ENCODE measurements at places on chromosomes 6 and 20.
A peak's percentile ranks its signal among the peaks of the same experiment; 100 is the strongest.

GRCh38 chr6:4030669-4031068 lies 48.3 kb downstream of the FAM217A start:
- no peak for DNase-seq

DNA sequence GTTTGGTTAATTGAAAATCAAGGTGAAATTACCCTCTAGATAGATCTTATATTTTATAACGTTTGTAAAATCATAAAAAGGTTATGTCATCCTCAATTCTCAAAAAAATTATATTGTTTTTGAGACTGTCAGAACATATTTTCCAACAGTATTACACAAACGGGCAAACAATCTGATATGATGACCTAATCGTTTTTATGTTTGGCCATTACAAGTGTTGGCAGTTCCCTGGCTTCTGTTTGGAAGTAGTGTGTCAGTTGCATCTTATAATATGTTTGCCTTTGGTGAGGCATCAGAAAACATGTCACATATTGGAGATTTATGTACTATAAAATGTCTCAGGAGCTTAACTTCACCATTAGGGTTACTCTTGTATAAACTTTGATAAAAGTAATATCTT lies 308.1 kb upstream of the EPHA7 start:
- DNase-seq = no peak

GRCh38 chr20:58526411-58526810 lies 11.2 kb upstream of the APCDD1L start:
- no peak for DNase-seq

DNA sequence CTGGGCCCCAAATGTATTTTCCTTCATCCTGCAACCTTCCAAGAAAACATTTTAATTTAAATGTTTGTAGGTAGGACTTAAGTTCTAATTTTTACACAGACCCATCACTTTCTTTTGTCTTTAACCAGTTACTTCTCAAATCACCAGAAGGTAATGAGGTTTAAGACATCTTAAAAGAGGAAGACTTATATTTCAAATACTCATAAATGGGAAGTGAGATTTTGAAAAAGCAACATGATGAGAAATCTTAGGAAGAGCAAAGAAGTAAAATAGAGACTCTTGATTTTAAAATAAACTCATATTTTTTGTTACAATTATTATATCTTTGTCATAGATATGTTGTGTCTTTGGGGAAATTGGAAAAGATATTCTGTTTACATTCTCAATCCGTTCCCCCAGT lies 82.3 kb downstream of the SYNE1 start:
- DNase-seq = no peak

DNA sequence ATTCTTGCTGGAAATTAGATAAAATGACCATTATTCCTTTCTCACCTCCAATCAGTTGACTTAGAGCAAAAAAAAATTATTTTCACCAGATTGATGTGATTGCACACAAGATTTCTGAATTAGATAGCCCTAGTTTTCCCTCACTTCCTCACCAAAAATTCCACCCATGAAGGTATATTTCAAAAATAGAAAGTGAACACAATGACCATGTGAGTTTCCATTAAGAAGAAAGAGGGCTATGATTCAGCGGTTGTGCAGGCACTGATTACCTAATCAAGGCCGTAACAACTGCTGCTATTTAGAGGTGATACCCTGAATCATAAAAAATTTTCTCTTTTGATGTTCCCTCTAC lies 19.5 kb upstream of the RALGAPA2 start:
- DNase-seq = no peak

- DNase-seq = no peak
Observed at GRCh38 chr6:4346659-4347333, 211.4 kb upstream of the ECI2 start.

GRCh38 chr20:2292416-2293110 lies 3.2 kb upstream of the TGM3 start:
- no peak for DNase-seq

DNA sequence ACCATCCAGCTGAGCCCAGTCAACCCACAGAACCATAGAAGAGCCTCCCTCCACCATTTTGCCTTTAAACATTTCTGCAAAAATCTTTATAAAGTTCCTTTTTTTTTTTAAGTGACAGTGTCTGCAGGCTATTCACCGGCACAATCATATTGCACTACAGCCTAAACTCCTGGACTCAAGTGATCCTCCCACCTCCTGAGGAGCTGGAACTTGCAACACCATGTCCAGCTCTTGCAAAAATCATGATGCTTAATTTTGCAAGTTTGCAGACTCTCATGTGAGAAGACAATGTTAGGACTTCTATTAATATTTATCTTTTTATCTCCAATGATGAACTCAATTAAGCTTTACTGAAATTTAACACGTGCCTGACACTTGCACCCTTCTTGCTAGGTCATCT lies 88.8 kb downstream of the INSM1 start:
- DNase-seq = no peak

GRCh38 chr20:33601861-33602260 lies 60.3 kb upstream of the C20orf144 start:
- no peak for DNase-seq

DNA sequence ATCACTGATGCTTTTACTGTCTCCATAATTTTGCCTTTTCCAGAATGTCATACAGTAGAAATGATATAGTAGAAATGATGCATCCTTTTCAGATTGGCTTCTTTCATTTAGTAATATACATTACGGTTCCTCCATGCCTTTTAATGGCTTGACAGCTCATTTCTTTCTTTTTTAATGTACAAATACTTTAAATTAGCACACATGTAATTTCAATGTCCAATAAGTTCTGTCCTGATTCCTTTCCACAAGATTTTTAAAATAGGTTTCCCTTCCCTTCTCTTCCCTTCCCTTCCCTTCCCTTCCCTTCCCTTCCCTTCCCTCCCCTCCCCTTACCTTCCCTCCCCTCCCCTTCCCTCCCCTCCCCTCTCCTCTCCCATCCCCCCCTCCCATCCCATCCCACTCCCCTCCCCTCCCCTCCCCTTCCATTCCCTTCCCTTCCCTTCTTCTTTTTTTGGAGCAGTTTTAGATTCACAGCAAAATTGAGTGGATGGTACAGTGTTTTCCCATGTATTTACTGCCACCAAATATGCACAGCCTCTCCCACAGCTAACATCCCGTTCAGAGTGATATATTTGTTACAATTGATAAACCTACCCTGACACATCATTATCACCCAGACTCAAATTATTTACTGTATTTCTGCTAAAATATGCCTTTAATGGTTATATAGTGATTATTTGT lies 398.8 kb downstream of the RNF144B start:
- DNase-seq = no peak

GRCh38 chr20:54221353-54221752 lies 13.5 kb downstream of the PFDN4 start:
- no peak for DNase-seq

DNA sequence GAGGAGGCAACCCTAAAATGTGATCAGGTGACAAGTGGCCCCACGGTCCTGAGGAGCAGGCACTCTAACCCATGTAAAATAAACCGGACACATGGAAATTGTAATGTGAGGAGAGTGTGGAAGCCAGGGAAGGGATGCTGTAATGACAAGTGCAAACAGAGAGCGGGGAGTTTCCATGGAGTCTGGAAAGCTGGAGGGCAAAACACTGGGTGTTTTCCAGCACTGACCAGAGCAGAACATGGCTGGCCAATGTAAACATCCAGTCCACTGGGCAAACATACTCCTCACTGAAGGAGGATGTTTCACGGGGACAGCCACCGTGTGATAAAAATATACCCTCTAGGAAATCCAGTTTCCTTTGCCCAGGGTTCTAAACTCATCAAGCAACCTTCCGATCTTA lies 219.0 kb upstream of the JARID2 start:
- DNase-seq = peak; percentile 31

DNA sequence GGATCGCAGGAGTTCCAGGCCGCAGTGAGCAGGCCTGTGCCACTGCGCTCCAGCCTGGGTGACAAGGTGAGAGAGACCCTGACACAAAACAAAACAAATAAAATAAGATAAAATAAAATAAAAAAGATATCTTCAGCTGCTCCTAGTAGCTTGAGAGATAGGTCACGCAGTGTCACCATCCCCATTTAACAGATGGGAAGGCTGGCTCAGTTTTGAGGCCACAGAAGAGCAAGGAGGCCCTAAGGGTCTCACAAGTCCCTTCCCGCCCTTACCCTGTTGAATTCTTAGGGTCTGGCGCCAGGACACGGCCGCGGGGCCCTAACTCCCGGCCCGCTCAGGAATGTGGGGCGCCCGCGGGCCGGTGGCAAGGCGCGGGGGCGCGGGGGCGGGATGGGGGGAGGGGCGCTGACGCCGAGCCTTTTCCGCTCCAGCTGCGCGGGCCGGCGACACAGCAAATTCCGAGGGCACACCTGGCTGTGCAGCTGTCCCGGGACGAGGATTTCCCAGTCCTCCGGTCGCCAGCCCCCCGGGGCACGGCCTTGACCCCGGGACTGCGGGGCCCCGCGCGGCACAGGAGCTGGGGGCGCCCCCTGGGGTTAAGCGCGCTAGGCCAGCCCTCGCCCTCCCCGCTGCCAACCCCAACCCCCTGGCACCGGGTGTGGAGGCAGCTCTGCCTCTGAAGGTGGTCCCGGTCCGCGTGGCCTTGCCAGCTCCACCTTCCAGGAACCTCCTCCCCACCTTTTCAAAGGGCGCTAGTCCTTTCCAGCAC lies 10.3 kb upstream of the R3HDML start:
- no peak for DNase-seq

GRCh38 chr6:6811128-6812009 lies 222.8 kb downstream of the LY86 start:
- DNase-seq = peak; percentile 44

- DNase-seq = no peak
Observed at GRCh38 chr6:111957623-111958315, 84.5 kb upstream of the FYN start.

- DNase-seq = peak; percentile 47
Observed at GRCh38 chr6:89050155-89050554, 30.4 kb upstream of the PNRC1 start.

GRCh38 chr6:3347826-3348225 lies 89.1 kb downstream of the PSMG4 start:
- no peak for DNase-seq

DNA sequence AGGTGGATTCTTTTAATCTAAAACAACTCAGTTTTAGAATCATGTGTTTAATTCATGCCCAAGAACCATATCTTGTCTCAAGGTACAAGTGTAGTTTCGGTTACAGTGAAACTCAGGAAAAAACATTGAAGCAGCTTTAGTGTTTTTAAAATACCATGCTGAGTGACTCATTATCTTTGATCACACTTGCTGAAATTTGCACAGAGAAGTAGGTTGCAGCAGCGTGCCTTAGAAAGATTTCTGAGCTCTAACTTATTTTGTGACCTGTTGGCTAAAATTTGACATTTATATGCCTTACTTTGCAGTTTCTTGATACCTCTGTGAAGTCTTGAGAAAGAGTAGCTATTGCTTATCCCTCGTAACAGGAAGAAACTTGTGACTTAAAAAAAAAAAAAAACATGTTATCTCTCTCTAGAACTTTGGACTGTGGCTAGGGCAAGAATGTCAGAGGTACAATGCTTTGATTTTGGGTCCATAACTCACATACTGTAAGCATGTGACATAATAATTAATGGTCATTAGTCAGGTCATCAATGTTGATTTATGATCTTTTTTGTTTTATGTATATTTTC lies 34.5 kb upstream of the FUCA2 start:
- DNase-seq = no peak

DNA sequence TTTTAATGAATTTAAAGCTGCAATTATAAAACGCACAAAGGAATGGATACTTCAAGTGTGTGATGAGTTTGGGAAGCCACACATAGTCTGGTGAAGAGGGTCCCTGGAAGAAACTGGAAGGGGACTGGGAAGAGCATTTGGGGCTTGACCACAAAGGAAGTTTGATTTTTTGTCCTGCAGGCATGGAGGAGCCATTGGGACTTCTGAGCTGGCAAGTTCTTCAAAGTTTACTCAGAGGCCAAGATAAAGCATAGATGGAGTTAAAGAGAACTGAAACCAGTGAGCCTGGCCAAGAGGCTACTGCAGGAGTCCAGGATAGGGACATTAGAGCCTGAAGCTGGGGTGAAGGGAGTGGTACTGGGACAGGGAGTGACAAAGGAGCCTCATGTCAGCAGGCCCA lies 95.0 kb downstream of the AIG1 start:
- no peak for DNase-seq

DNA sequence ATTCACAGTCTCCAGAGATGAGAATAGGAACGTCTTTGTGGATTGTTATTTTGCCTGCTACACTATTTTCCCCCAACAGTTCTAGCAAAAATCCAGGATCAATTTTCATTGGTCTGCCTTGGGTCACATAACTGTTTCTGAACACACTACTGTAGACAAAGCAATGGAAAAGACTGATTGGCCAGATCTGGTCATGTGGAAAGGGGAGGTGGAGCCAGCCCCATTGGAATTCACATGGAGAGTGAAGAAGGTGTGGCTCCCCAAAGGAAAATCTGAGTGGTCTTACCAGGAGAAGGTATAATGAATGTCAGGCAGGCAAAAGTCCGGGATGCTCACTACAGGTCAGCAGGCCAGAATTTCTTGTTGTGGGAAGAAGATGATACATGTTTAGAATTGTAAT lies 9.5 kb upstream of the TP53RK start:
- peak; percentile 53 for DNase-seq

- DNase-seq = no peak
Observed at GRCh38 chr20:29318871-29319461, 1938.5 kb upstream of the DEFB115 start.

GRCh38 chr20:53739799-53740785 lies 146.5 kb upstream of the ZNF217 start:
- DNase-seq = no peak

- DNase-seq = no peak
Observed at GRCh38 chr6:139173822-139174221, 38.9 kb downstream of the HECA start.

- peak; percentile 77 for DNase-seq
Observed at GRCh38 chr6:43780941-43781928, 11.2 kb downstream of the VEGFA start.

DNA sequence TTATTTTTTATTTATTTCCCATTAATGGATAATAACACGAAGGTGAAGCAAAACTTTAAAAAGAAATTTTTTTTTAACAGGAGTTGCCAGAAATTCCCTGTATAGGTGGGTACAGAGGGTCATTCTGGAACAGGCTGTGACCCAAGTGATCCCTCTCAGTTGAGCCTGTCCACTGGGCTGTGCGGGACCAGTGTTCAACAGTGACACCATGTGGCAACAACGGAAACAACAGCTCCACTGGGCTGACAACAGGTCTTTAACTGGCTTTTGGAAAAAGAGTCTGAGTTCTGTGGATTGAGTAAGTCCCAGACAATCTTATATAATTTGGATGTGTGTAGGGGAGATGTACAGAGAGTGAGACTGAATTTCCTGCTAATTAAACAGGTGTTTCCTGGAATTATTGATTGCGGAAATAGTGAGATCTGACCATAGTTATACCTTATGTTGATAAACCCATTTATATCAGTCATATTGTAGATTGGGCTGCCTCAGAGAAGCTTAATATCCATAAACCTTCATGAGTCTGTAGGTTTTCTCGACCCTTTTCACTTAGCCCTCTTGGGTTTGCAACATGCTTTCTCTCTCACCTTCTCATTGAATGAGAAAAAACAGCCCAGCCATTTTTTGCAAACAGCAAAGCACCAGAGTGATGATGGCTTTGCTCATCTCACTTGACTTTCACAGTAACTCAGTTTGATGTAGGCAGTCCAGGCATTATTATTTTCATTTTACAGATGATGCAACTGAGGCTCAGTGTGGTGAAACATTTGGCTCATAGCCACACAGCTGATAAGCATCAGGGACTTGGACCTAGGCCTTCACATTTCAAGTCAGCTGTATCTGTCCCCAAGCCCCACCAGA lies 17.5 kb downstream of the KIAA1755 start:
- peak; percentile 57 for DNase-seq
